ENCODE measurements at places on chromosomes 4 and X. TPM values are rescaled to one million over a fixed set of nuclear protein-coding genes. Genes with fewer than 3 reads are reported as not detected.

NSUN7 gene
- 18.1 TPM for total RNA-seq

CEP135 gene
- total RNA-seq: 5.9 TPM

CXCL8 gene
- total RNA-seq: 44.6 TPM

SPATA18 gene
- total RNA-seq: 8.4 TPM

ADAM29 gene
- not detected for total RNA-seq

S100P gene
- 70.4 TPM for total RNA-seq

GRCh38 chr4:86834901-86835300, 14.3 kb downstream of the SLC10A6 start:
- no peak for DNase-seq

DNA sequence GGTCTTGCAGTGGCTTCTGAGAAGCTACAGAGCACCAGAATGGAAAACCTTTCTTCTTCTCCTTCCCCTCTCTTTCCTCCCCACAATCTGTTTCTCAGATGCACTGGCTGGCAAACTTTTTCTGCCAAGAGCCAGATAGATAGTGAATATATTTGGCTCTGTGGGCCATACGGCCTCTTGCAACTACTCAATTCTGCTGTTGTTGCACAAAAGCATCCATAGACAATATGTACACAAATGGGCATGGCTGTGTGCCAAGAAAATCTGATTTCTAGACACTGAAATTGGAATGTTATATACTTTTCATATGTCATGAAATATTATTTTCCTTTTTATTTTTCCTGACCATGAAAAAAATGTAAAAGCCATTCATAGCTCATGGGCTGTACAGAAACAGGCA, 3.1 kb downstream of the PHEX start:
- DNase-seq: no peak

DNA sequence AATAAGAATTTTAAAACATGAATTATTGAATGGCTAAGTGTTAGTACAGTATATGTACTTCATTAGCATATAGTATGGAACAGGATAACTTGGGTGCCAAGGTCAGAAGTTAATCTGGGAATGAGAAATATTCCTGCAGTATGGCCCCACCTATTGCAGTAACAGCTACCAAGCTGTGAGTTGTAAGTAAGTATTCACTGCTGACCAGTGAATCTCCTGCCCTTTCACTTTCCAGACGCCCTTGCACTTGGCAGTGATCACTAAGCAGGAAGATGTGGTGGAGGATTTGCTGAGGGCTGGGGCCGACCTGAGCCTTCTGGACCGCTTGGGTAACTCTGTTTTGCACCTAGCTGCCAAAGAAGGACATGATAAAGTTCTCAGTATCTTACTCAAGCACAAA, 105.1 kb downstream of the NFKB1 start:
- DNase-seq: no peak

GRCh38 chr4:164138521-164138920, 615.4 kb upstream of the SMIM31 start:
- no peak for DNase-seq

DNA sequence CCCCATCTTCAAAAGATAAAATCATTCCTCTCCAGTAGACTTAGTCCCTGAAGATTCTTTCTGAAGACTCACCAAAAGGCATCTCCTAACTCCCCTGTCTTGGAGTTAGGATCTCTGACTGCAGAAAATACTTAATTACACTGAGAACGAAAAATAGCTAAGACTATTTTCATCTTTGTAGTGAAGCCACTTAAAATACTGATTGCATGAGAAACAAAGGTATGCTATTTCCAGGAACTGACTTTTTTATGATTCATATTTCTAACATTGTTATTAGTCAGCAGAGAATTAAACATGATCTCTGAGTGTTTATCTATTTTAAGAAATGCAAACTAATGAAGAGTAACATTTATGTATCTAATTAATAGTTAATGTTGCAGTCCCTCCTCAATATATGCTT, 71.8 kb upstream of the NR3C2 start:
- DNase-seq: no peak

- DNase-seq: no peak
Measured at GRCh38 chr4:54728368-54728767, 70.6 kb downstream of the KIT start.

DNA sequence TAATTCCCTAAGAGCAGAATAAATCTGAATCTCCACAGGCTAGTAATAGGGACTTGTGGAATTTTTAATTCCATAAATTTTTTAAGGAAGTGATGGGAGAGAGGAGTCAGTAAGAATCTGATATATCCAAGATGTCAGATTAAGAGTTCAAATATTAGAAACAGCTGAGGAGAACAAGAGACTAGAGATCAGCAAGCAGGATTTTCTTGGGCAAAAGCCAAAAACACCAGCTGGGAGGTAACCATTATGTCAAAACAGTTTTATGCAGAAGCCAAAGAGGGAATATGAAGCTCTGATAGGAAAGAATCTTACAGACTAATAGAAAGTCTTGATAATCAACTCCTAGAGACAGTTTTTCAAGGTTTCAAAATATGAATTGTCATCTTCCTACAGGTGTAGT, 72.2 kb upstream of the RBPJ start:
- no peak for DNase-seq

DNA sequence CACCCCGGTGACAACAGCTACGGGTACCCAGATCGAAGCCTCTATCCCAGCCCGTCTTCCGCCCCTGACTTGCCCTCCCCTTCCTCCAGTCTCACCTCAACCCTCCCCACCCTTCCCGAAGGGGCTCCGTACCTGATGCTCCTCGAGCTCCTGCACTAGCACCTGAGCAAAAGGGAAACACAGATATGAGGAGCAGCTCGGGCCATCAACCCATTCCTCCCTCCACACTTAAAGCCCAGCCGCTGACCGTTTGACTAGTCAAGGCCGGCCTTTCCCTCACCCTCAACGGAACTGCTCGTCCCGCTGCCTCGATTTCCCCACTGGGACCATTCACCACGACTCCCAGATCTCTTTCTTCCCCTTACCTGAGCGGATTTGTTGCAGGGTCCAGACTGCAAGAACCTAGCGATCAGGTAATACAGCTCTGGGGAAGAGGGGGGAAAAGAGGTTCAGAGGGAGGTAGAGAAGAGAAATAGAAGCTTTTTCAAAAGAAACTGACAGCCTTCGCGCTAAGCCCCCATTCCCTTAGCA, 731 bp downstream of the BRWD3 start:
- peak; percentile 48 for DNase-seq

- no peak for DNase-seq
Measured at GRCh38 chr4:174358829-174359228, 75.1 kb downstream of the CEP44 start.

DNA sequence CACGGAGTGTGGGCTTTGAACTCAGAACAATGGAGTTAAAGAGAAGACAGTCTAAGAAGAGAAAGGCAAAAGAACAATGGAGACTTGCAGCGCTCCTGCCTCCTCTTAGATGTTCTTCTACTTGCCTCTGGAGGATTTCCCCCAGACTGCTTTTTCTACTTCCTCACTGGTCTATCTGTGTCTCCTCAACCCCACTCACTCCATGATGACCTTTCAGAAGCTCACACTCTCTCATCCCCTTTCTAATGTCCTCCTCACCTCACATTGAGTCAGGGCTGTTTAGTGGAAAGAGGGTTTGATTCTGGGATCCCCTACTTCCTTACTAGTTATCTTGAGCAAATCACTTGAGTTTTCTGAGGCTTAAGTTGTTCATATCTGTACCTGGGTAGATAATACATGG, 12.2 kb upstream of the HERC6 start:
- DNase-seq: no peak

DNA sequence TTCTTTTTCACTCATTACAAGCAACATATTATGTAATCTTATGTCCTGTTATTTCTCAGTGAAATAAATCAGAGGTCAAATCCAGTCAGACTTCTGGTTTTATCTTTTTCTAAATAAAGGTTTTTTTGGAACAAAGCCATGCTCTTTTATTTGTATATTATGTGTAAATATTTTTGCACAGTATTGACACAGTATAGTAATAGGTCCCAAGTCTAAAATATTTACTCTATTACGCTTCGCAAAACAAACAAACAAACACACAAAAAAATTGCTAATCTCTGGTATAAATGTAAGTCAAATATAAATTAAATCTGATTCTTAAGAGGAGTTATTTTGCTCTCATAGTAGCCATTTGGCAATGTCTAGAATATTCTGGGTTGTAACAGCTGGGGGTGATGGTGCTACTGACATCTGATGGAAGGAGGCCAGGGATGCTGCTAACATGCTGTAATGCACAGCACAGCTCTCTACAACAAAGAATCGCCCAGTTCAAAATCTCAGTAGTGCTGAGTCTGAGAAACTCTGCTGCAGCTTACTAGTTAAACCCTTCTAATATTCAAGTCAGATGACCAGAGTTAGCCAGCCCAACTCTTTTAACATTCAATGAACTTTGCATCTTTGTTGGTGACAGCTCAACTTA, 602.1 kb downstream of the RAB28 start:
- DNase-seq: no peak

GRCh38 chr4:70954032-70954431, 39.4 kb upstream of the DCK start:
- DNase-seq: no peak

DNA sequence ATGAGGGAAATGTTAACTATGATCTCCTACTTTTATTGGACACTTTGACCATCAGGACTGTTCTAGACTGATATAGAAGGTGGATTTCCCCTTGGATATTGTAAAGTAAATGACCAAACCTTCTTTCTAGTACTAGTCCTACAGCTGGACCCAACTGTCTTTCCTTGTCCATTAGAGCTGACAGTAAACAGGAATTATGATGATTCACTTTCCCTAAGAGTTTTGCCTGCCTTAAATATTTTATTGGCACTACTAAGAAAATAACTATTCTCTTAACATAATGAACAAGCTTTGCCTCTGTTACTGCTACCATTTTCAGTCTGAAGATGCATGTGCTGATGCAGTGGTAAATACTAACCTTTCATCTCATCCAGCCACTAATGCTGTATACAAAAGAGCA, 915.4 kb downstream of the CENPC start:
- no peak for DNase-seq

DNA sequence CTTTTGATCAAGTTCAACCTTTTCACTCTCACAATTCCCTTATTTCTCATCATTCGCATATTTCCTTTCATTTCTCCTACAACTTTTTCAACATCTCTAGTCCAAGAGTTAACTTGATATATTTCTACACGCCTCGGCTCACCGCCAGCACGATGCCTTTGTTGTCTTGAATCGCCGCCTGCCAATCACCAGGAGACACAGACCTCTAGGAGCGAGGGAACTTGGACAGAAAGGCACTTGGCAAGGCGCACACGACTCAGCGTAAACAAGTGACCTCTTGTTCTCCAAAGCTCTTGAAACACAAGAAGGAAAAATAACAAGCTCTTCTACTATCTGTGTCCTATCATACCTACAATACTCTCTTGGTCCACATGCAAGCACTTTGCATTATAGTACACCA, 27.1 kb upstream of the RBMX start:
- DNase-seq: no peak

GRCh38 chrX:18174209-18174608, 46.5 kb downstream of the BEND2 start:
- DNase-seq: no peak

- DNase-seq: peak; percentile 68
Measured at GRCh38 chrX:22081475-22082092, 49.5 kb downstream of the PHEX start.

DNA sequence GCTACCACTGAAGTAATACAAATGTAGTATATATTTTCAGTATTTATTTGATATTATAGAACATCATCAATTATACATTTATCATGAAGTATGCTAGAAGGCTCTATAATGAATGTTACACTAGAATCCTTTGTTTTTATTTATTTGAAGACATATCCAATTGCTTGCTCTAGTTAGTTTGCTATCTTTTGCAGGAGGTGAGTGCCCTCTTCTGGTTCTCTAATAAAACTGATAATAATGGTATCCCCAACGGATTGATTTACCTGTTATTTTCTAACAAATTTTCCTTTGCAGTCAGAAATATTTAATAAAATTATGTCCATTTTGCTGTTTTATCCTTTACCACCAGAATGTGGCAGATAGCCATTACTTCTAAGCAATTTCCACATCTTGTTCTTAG, 274.3 kb upstream of the TACR3 start:
- no peak for DNase-seq

GRCh38 chrX:39689376-39690104, 408.2 kb downstream of the BCOR start:
- no peak for DNase-seq

DNA sequence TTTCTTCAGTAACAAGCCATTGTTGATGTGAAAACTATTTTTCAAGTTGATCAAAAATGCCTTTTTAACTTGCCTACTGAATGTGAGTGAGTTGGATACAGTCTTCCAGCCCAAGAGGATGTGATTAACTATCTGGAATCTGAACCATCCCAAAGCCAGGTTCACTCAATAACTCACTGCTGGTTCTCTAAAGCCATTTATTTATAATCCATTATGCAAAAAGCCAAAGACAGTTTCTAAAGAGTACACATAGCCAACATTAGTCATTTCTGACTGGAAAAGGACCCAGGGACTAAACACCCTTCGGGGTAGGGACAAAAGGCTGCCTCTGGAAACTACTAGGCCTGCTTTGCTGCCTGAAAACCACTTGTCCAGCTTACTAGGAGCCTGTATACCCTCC, 109.6 kb downstream of the SHROOM4 start:
- DNase-seq: no peak

DNA sequence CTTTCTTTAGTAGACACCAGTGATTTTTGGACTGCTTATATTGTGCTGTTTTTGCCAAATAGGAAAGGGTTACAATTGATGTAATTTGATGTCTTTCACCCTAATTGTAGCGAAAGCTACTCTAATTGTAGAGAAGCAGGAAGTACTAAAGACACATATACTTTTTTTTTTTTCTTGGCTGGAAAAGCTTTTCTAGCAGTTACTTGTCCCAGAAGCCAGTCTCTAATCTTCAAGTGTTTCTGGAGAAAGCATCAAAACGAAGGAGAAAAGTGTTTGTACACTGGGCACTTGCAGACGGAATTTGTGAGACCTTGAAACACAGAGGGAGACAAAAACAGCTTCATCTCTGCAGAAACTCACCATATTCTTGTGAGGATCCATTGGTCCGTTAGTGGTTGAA, 616.5 kb upstream of the LCORL start:
- DNase-seq: no peak

- no peak for DNase-seq
Measured at GRCh38 chrX:69210581-69210980, 45.3 kb upstream of the PJA1 start.

All from mucosa of descending colon (tissue), 3 donors.